ENCODE measurements at places on chromosomes 2 and 18.

- DNase-seq: no peak
These were observed 83.8 kb downstream of the CLHC1 start for GRCh38 chr2:55148269-55148668.

GRCh38 chr2:25053041-25053440 is 11.2 kb downstream of the EFR3B start:
- no peak for DNase-seq

- no peak for DNase-seq
These were observed 32.5 kb downstream of the IDH1 start for GRCh38 chr2:208222351-208222750.

GRCh38 chr2:106575955-106576354 is 88.8 kb downstream of the CD8B2 start:
- DNase-seq: no peak

GRCh38 chr2:27875089-27875881 is 14.9 kb downstream of the RBKS start:
- DNase-seq: no peak

- no peak for DNase-seq
These were observed 377.7 kb upstream of the MYT1L start for GRCh38 chr2:2708575-2709430.

DNA sequence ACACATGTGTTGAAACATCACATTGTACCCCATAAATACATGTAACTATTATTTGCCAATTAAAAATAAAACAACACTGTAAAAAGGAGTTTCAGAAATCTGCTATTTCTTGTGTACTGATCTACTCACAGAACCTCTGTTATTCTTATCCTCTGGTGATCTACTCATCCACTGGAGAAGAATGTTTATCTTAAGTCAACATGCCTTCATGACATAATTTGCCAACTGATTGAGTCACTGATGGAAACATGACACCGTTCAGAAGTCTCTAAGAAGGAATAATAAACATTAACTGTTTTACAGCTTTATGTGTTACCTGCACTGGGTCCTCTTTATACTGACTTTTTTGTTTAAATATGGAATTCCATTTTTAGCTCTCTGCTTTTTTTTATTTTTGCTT is 555.2 kb downstream of the DCDC2C start:
- DNase-seq: no peak

GRCh38 chr2:117065912-117066311 is 748.6 kb upstream of the DDX18 start:
- no peak for DNase-seq

- no peak for DNase-seq
These were observed 225.9 kb upstream of the MGAT5 start for GRCh38 chr2:134027980-134028379.

- DNase-seq: no peak
These were observed 118.7 kb downstream of the ZFP36L2 start for GRCh38 chr2:43107679-43108078.

- DNase-seq: no peak
These were observed 59.1 kb downstream of the MIB1 start for GRCh38 chr18:21799721-21800120.

DNA sequence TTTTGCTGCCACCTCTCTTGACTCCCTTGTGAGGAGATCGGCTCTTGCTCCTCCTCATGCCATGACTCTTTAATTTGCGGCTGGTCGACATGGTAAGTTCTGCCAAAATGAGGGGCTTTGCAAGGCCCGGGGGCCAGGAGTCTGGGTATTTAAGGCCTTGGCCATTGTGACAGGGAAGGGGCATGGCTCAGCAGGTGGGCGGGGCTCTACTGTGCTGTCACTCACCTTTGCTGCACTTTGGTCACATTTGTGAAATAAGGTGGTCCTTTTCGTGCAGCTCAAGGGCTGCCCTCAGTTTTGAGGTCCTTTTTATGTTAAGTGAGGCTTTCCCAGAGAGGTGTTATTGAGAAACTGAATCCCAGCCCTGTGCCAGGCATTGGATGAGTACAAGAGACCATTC is at the start of gene TNP1:
Gene TNP1 (minus strand): TSS at position 121 of the 400 bp plus-strand sequence. CDS start 30 bp downstream, at position 91.
- DNase-seq: no peak

DNA sequence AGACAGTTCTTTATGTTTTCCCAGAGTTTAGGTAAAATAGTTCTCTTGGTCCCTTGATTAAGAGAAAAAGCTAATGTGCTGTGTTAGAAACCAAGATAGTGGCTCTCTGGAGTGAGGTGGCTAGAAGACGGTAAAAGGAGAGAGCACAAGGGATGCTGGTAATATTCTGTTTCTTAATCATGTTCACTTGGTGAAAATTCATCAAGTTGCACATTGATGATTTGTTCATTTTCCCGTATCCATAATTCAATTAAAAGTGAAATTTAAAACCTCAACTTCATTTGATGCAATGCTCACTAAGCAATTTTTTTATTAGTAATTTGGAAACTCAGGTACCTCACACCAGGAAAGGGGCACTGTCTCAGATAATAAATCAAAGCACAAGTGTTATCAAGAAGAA is 113.8 kb downstream of the NBAS start:
- DNase-seq: no peak

DNA sequence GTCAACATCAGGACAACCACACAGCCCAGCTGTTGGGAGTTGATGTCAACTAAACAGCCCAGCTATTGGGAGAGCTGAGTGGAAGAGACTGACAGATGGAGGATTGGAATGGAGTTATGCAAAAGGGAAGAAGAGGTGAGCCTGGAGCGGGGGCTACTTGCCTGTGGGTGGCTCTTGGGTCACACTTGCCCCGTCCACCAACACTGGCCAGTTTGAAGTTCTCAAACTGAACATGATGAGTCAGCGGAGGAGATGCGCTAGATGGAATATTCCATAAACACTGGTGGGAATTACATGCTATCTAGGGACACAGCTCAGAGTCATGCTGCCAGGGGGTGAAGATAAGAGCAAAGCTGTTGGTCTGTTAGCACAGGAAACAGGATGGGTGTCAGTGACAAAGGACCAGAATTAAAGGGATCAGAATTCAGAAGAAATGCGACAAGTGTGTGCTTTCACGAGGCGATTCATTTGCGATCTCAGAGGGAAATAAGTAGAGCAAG is 33.2 kb upstream of the AGAP1 start:
- no peak for DNase-seq

GRCh38 chr18:41928581-41928980 is 26.5 kb upstream of the PIK3C3 start:
- DNase-seq: no peak

- DNase-seq: no peak
These were observed 43.6 kb upstream of the PXDN start for GRCh38 chr2:1787755-1788477.

DNA sequence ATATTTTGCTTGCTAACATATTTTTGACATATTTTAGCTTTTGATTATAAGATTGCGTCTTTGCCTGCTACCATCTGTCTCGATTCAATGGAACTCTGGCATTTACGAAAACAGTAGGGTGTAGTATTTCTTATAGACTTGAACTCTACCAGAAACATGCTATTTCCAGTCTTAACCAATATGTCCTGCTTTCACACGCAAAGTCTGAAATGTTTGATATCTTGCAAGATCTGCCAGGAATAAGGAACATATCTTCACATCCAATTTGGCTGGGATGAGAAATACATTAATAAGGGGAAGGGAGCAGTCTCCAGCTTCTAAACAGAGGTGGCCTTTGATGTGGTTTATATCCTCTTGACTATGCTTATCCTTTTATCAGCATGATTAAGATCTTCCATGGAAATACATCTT is 299.4 kb downstream of the ZNF521 start:
- DNase-seq: no peak

DNA sequence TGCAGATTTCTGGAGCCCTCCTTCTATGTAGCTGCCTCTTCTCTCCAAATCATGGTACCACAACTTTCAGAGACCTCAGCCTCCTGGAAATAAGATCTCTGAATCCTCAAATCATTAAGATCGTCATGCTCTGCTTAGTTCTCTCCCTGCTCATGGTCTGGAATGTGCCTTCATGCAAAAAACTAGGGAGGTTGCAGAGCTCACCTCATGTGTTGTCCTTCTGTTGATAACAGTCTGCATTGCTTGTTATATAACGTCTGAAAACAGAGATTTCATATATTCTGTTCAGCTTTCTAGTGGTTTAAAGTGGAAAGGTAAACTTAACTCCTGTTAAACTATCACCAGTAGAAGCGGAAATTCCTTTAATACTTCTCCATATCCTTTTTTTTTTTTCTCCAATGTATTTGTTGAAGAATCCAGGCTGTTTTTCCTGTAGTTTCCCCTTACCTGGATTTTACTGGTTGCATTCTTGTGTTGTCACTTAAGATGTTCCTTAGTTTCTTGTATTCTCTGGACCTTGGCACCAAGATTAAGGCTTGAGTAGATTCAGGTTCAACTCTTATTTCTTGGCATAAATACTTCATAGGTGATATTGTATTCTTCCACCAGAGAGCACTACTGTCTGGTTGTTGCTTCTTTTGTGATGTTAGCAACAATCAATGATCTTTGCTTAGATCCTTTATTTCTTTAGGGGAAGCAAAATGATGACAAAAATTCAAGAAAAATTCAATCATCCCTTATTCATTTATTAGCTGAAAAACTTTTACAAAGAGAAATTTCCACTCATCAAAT is 211.3 kb downstream of the LOXHD1 start:
- DNase-seq: no peak

DNA sequence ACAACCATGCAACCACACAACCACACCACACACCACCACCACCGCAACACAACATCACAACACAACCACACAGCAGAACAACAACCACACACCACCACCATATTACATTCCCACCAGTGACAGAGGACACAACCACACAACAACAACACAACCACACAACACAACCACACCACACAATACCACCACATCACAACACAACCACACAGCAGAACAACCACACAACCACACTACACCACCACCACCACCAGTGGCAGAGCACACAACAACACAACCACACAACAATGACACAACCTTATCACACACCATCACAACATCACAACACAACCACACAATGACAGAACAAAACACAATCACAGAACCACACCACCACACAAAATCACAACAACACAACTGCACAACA is 313.0 kb upstream of the MYT1L start:
- DNase-seq: no peak

- DNase-seq: no peak
These were observed 22.5 kb upstream of the SIGLEC15 start for GRCh38 chr18:45802814-45803492.

DNA sequence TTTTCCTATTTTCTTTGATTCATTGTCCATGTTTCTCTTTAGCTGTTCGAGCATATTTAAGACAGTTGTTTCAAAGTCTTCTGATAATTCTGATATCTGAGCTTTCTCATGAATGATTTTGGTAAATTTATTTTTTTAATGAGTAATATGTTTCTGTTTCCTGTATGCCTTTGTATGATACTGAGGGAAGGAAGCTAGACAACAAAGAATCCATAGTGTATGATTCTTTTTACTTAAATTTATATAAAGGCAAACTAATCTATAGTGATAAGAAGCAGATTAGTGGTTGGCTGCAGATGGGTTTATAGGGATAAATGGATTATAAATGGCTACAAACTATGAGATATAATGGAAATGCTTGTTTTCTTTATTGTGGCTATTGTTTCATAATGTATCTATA is 352.7 kb upstream of the CDH2 start:
- DNase-seq: no peak

DNA sequence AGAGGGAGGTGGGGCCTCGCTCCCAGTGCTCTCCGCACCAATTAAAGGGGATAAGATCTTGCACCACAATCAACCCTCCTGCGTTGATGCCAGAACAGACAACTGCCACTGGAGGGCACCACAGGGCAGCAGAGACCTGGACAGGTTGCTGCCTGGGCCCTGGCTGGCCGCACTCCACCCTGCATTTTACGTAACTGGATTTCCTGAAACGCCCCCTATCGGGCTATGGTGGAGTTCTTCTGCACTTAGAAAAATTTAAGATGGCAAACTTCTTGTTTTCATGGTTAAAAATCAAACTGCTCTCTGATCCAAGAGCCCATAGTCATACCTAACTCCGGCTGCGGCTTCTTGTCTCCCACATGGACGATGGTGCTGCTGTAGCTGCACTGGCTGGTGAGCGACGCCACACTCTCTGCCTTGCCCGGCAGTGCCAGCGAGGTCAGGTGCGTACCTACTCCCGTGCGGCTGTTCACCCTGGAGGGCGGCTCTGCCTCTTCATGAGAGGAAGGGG is 16.8 kb upstream of the HES6 start:
- peak; percentile 56 for DNase-seq

All from KG1 (cell line).